Head of caudate nucleus (tissue), 42 donors: ENCODE measurements at places on chromosomes 6 and 20.

- no peak for DNase-seq
Measured at GRCh38 chr20:44357020-44357419, 1.5 kb downstream of the HNF4A start.

DNA sequence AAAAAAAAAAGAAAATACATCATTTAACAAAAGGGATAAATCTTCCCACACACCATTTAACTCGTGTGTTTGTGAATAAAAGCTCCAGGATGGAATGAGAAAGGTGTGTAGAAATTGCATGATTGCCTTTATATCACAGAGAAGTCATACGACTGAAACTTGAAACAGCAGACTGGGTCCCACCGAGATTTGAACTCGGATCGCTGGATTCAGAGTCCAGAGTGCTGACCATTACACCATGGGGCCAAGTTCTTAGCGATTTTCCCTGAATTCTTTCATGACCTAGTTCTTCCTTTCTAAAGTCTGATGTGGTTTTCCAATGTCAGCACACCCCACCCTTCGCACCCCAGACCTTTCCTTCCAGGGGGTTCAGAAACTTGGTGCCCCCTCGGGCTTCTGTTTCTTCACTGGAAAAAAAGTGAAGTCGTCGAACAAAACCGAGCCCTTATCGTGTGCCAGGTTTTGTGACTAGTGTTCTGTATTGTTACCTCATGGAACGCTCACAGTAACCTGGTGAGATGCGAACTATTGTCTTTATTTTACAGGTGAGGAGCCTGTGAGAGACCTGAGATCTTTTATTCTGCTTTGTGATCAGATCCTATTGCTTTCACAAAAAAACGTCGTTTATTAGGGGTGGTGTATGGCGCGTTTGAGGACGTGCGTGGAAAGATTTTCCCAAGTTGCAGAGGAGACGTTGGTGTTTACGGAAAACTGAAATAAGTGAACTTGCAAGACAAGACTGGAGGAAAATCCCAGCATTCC, 120.8 kb downstream of the OR2B2 start:
- peak; percentile 66 for DNase-seq

DNA sequence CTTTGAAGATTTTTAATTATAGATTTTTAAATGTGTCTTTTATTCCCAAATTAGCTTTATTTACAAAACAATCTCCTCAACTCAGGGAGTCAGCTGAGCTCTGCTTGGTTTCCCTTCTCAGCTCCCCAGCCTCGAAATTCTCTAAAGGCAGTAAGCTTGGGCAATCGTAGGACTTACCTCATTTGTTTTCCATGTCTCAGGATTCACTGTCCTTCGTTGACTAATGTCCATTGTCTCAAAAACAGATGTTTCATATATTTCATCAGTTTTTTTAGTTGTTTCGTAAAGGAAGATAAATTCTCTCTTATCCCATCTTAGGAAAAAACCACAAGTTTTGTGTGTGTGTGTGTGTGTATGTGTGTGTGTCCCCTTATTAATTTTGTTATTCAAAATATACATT, 102.2 kb upstream of the ADGRF1 start:
- no peak for DNase-seq

- no peak for DNase-seq
Measured at GRCh38 chr6:45858691-45859090, 157.0 kb downstream of the CLIC5 start.
